ENCODE measurements at places on chromosomes 1 and 21.
A peak's percentile ranks its signal among the peaks of the same experiment; 100 is the strongest.

DNA sequence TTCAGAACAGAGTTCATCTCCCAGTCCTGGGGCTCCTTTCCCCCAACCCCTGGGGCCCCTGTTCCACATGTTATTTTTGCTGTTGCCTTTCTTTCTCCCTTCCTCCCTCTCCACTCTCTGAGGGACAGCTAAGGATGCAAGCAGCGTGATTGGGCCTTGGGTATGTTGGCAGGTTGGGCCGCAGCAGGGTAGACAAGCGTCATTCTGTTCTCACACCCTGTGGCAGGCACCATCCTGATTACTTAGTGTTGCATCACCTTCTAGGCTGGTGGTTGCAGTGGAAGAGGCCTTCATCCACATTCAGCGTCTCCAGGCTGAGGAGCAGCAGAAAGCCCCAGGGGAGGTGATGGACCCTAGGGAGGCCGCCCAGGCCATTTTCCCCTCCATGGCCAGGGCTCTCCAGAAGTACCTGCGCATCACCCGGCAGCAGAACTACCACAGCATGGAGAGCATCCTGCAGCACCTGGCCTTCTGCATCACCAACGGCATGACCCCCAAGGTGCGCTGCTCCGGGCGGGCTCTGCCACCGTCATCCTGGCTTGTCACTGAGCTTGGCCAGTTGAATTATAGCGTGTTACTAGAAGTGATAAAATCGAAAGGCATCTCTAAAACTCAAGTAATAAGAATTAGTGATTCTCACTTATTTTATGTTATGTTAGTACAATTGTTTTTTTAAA, 43.4 kb downstream of the VANGL1 start:
- no peak for DNase-seq

DNA sequence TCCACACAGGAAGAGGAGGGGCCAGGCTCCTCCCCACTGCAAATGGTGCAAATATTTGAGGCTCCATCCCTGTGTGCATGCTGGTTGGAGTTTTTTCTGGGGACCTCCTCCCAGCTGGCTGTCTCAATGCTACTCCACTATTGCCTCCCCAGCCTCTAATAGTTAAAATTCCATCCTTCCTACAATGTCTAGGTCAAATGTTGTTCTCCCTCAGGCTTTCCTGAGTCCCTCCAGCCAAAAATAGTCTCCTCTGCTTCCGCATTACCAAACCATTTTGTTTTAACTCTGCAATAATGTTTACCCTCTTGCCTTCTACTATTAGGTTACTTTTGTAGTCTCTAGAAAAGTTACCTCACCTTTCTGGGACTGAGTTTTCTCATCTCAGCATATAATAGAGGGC, 29.6 kb upstream of the FMO1 start:
- no peak for DNase-seq

DNA sequence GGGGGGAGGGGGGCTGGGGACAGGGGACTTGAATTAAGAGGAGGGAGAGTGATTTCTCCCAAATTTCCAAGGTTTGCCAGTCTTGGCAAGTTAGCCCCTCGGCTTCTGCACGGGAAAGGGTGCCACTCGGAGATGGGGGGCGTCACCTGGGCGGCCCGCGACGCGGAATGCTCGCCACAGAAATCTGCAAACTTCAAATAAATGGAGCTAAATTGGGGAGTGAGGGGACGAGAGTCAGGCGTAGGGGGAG, 885 bp upstream of the SSBP3 start:
- DNase-seq = no peak

- no peak for DNase-seq
These were observed 12.6 kb upstream of the SERINC2 start for GRCh38 chr1:31400393-31400792.

- DNase-seq = peak; percentile 71
These were observed at the start of gene RBM11 for GRCh38 chr21:14215971-14216641. Gene RBM11, plus strand, starts transcription at chr21:14216157. Its CDS starts 30 bp downstream, at chr21:14216187.

- no peak for DNase-seq
These were observed 40.0 kb downstream of the COQ8A start for GRCh38 chr1:226980122-226980560.

DNA sequence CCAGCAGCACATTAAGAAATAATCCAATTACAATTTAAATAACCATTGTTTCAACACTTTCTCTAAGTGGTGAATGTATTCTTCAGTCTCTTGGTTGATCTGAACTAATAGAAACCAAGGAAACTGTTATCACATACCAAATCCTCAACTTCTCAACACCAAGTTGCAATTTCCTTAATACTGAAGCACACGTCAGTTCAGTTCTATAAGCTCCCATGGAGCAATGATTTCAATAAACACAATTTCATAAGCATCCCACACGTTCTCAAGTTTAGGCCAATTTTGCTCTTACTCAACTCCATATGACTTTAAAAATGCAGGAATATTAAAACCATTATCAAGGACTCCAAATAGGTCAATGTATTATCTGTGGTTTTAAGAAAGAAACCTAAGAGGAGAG, 5.8 kb upstream of the ERG start:
- DNase-seq = no peak

DNA sequence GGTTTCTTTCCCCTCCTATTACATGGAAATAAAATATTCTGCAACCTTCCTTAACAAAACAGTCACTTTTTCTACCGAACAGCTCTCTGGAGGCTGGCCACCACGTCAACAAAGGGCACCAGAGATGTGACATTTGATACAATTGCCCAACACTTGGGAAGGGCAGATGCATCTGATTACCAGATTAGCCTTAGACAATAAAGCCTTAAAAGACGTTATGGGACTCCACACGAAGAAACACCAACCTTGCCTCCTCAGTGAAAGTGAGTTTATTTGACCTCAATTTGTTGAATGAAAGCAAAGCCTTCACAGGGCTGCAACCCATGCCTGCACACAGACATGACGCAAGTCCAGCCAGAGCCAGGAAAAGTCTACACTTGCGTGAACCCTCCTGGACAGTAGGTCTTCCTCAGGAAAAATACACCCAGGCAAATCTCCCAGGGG, 136.1 kb downstream of the TGFBR3 start:
- DNase-seq = no peak

DNA sequence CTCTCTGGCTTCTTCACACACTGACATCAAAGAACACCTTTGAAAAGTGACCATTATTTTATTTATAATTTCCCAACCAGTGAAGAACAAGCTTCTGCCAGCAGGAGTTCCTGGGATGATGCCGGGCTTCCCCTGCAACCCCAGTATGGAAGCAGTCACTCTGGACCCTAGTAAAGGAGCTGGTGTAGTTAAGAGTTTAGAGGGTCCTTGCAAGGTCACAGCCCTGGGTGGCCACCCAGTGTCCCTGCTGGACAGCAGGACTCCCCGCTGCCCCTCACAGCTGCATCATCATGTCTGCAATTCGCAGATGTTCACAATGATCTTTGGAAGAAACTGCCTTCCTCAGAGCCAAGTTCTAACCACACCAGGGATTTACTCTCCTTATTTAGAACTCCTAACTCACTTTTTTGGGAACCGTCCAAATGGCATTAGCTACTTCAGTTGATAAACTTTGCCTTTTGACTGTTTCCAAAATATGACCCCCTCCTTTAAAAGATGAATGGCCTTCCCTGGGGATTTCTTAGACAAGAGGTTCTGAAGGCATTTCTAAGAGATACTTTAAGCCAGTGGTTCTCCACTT, 90.6 kb downstream of the HIVEP3 start:
- no peak for DNase-seq

GRCh38 chr1:219701476-219701875, 88.6 kb upstream of the ZC3H11B start:
- no peak for DNase-seq
